ENCODE measurements at places on chromosomes 3 and 15.

DNA sequence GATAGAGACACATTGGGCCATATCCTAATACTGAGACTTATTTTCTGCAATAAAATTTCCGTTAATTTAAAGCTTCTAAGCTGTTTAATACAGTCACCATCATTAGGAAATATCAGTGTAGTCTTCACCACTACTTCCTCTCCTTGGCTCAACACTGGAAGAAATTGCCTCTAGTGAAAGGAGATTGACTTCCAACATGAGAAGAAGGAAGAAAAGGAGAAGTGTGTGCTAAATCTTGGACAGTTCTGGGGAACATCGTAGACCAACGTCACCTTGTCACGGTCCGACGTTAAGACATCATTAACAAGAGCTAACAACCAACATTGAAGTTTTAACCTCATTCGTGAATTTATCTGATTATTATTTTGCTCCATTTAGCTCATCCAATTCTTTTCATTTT is 987.0 kb upstream of the CFAP20DC start:
- no peak for DNase-seq

GRCh38 chr15:69697916-69698315 is 245.3 kb downstream of the RPLP1 start:
- no peak for DNase-seq

GRCh38 chr3:23697416-23697815 is 108.3 kb upstream of the UBE2E1 start:
- DNase-seq: no peak

GRCh38 chr3:71903112-71903495 is 118.2 kb upstream of the PROK2 start:
- DNase-seq: no peak

DNA sequence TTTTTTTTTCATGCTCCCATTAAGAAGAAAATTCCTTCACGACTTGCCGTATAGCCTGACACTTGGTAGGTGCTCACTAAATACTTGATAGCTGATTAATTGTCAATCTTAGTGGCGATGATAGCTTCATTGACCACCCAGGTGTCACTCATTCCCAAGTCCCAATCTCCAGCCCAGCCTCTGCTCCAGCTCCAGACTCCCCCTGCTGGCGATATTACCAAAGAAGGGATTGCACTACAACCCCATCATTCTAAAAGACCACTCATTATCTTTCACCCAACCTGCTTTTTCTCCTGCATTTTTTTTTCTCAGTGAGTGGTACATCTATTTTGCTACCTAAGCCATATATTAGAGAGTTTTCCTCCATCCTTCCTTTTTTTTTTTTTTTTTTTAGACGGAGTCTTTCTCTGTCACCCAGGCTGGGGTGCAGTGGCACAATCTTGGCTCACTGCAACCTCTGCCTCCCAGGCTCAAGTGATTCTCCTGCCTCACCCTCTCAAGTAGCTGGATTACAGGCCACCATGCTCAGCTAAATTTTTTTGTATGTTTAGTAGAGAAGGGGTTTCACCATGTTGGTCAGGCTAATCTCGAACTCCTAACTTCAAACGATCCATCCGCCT is 19.5 kb upstream of the COMMD2 start:
- no peak for DNase-seq

DNA sequence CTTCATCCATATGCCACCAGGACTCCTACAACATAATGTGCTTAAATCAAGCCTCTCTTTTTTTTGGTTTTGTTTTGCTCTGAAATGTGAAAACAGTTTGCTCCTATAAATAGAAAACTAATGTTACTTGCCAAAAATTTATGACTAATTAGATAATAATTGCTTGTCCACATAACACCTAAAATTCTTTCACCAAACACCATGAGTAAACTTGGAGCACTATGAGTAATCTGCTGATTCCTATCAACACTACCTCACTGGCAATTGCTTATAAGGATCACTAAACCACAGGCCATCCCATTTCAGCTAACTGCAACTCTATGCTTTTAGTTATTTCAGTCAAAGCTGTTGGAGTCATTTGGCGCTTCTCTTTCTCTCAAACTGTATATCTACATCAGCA is 252.7 kb downstream of the EPHA3 start:
- no peak for DNase-seq

DNA sequence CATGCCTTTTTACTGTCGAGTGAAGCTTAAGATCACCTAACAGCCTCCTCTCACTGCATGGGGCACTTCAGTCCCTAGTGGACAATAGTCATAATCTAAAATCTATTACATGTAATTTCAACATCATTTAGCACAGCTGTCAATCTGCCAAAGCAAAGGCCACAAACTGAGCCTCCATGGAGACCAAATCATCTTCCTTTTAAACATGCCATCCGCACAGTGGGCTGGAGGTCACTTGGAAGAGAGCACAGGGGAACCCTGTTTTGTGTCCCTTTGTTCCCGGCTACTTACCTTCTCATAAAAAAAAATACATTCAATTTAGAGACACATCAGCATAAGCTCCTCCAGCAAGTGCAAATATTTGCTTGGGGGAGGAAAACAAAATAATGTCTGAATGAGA is 167.3 kb downstream of the SQOR start:
- no peak for DNase-seq

DNA sequence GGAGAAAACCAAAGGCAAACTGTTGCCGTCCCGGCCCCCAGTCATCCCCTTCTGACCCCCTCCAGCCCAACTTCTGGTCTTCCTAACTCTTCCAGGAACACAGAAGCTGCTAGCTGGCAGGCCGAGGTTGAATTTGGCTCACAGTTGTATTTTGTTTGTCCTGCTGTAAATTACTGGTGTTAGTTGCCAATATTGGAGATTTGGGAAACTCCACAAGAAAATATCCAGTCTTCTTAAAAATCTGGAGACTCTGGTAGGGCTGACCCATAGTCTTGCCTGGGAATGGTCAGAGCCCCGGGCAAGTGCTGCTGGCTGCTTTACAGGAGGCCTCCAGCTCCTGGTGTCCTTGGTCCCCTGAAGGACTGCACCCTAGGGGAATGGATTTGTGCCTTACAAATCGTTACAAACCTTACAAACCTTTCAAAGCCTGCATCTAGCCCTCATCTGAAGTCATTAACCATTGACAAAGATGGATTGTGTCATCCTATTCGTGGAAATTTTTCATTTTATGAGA is 112.0 kb upstream of the MCTP2 start:
- DNase-seq: no peak

- no peak for DNase-seq
Measured at GRCh38 chr15:70111203-70112073, 13.7 kb upstream of the TLE3 start.

GRCh38 chr15:39161096-39161495 is 419.8 kb upstream of the THBS1 start:
- DNase-seq: no peak

DNA sequence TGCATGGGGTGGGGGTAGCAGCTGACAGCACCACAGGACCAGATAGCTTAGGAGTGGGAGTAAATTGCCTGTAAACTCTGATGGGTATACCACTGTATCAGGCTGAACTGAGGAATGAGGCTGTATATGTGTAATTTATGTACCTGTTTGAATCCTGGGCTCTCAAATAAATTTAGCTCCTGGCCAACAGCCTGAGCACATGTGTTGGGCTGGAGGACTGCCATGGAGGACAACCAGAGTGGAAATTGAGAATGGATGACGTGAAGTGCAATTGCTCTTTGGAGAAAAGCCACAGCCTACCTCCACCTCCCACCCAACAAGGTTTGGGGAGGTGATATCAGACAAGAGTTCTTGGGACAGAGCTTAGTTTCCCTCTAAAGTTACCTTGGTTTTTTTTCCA is 328.6 kb upstream of the PROK2 start:
- DNase-seq: no peak

Data from CD4-positive, alpha-beta T cell (primary cell).